ENCODE measurements at places on chromosomes 13 and 19.

- no peak for DNase-seq
Observed at GRCh38 chr19:1210227-1210538, 4.6 kb downstream of the STK11 start.

- no peak for DNase-seq
Observed at GRCh38 chr13:23701636-23702035, 131.4 kb downstream of the TNFRSF19 start.

DNA sequence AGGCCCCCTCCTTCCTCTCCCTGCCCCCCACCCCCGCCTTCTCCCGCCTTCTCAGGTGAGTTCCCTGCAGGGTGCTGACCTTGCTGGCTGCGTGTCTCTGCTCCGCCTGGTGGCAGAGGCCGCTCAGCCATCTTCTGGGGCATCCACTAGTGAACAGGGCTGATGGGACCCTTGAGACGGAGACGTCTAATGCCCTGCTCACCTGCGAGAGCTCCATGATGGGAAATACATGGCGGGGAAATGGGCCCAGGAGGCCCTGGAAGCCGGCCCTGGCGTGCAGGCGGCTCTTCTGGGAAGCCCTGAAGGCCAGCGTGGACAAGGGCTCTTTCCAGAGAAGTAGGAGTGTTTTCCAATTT, 15.2 kb upstream of the F7 start:
- DNase-seq = no peak

- no peak for DNase-seq
Observed at GRCh38 chr13:21638319-21639282, 32.3 kb upstream of the FGF9 start.

- DNase-seq = no peak
Observed at GRCh38 chr19:45767410-45767880, 1.6 kb downstream of the SIX5 start.

GRCh38 chr19:18097217-18097992, at the start of gene MAST3:
Gene MAST3 (plus strand): TSS chr19:18097778. CDS start chr19:18097793, 15 bp downstream.
- DNase-seq = no peak

DNA sequence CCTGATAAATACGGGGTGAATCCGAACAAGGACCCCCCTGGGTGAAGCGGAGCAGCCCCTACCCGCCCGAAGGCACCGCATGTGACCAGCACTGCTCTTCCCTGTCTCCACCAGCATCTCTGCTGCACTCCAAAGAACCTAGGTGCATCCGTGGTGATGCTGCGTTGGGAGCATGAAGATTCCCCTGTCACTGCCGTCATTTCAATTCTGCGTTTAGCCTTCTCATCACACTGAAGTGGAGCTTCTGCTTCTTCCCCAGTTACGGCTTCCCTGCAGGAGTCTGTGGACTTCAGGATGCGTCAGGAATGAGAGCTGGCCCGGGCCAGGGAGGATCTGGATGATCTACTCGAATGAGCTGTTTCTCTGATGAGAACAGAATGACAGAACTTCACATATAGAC, 47.9 kb downstream of the SPACA7 start:
- no peak for DNase-seq

GRCh38 chr19:35030257-35031071, at the start of gene SCN1B:
Gene SCN1B (plus strand): TSS chr19:35030470. CDS start chr19:35030821, 351 bp downstream.
- DNase-seq = no peak

GRCh38 chr13:39016787-39017186, 21.1 kb downstream of the PROSER1 start:
- DNase-seq = no peak

DNA sequence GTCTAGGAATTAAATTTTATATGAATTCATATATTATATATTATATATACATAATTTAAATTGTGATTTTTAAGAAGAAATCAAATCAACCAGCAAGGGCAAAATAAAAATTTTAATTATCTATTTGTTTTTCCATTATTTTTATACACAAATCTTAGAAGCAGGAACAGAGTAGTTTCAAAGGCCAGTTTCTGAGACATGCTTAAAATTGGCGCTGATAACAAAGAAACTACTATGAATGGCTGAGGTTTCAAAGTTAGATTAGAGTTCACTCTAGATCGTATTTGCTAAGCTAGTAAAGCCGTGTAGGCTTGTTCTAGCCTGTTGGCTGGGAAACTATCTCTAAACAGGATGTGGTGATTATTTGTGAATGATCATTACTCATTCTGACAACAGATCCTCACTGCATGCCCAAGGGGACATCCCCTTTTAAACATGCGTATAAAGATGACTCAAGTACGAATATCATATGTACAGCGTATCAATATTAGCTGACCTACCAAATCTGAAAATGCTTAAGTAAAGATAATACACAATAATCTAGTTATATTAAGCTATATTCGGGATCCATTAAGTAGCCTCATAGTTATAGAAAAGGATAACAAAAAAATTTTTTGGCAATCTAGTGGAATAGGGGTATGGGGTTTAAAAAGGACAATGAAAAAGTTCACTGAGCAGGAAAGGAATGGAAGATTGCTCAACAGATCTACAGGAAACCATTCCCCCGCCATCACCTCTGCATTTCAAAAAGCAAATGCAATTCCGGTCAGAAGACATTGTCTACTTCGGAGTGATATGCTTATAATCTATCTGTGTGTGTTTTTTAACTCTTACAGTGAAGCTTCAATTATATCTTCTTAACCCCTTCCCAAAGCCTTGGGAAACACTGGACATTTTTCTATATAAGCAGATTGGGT, 150.1 kb downstream of the SHISA2 start:
- no peak for DNase-seq

DNA sequence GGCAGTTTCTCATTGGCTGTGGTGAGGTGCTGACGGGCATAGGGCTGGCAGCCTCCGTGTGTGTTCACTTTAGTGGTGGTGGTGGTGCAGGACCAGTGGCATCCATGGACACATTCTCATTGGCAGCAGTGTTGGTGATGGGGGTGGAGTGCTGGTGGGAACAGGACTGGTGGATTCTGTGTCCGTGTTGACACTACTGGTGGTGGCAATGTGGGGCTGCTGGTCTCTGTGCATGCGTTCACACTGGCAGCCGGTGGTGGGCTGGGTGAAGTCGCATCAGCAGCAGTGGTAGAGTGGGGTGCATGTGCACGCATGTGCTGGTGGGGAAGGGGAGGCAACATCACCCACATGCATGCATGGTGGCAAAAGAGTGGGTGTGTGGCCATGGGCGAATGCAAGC, 1471.4 kb upstream of the PCDH20 start:
- DNase-seq = no peak

GRCh38 chr13:111275995-111276618, 44.3 kb upstream of the TEX29 start:
- DNase-seq = no peak

- DNase-seq = no peak
Observed at GRCh38 chr19:42252365-42253244, 2.3 kb downstream of the ERF start.

DNA sequence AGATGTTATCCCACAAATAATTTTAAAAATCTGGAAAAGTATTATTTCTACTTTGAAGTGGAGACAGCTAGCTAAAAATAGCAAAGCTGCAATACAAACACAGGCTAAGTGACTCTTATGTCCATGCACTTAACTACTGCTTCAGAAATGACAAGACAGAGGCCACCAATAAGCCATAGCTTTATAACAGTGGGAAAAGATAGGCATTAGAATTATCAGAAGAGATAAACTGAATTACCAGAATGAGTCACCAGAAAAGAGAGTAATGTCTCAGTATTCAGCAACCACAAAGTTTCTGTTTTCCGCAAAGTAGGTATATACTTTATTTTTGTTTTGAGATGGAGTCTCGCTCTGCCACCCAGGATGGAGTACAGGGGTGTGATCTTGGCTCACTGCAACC, 17.1 kb downstream of the CLN5 start:
- no peak for DNase-seq

GRCh38 chr19:32637480-32637879, 37.5 kb downstream of the ANKRD27 start:
- no peak for DNase-seq

DNA sequence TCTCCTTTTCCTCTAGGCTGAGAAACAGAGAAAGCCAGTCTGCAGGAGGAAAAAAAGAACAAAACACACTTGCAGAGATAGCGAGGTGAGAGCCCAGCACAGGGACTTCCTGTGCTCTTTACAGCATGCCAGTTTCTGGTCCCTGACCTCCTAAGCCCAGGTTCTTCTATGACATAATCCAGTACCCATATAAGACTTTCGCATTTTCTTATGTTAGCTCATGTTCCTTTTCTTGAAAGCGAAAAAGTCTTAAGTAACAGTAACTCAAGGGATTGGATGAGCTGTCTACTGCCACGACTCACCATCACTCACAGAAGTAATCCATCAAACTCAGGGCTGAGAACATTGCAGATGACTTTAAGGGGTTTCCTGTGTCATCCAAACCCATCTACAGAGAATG, 17.4 kb downstream of the CCDC70 start:
- no peak for DNase-seq

- DNase-seq = no peak
Observed at GRCh38 chr19:41646589-41647204, 19.8 kb upstream of the CEACAM4 start.

- DNase-seq = no peak
Observed at GRCh38 chr13:34241332-34241731, 423.4 kb downstream of the RFC3 start.

- no peak for DNase-seq
Observed at GRCh38 chr13:90826688-90827087, 520.8 kb upstream of the MIR17HG start.

- DNase-seq = no peak
Observed at GRCh38 chr13:36357692-36358091, 11.5 kb upstream of the SPART start.

GRCh38 chr13:20422362-20422761, 103.3 kb downstream of the CRYL1 start:
- no peak for DNase-seq

DNA sequence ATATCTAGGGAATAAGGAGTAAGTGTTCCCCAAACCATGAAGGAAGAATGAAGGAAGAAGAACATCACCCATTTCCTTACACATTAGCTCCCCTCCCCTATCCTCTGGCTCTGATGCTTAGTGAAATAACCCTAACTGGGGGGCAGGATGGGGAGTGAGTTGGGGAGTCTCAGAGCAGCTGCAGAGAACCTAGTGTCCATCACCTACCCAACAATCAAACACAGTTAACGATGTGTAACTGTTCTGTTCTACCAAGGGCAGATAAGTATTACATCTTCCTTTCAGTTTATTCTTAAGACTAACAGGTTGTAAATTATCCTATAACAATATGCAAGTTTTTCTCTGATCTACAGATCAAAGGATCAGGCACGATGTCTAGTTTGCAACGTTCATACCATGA, 12.8 kb downstream of the ELF1 start:
- DNase-seq = no peak

DNA sequence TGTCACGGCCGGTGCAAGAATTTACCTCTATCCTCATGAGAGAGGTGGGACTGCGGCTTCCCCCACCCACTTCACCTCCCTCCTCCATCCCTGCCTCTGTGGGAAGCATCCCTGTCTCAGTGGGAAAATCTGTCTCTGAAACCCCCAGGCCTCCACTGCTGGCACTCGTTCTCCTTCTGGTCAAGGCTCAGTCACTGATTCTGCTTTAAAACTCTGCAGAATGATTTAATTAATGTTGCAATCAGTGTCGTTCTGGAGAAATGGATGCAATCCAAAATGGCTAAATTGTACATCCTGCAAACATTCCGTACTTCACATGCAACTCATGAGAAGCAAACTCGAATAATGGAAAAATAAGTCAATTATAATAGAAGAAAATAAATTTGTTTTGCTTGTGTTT, 5.6 kb downstream of the RASL11A start:
- DNase-seq = no peak

DNA sequence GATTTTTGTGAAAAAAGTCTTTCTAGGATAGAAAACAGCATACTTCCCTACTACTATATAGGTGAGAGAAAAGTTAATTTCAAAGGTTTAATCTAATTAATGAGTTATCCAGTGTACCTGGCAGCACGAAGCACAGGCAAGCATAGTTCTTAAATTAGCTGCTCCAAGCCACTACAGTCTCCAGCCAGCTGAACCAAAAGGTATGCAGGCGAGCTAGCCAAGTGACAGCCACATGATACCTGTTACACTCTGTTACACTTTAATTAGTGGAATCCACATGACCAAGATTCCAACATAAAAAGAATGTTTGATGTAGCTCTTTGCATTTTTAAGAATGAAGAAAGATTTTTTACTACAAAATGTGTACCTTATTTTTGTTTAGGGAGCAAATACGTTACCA, 15.5 kb downstream of the SLC25A30 start:
- DNase-seq = no peak

GRCh38 chr13:114032126-114032799, 58.4 kb upstream of the C13orf46 start:
- DNase-seq = no peak

GRCh38 chr19:3073159-3073563, 10.9 kb upstream of the TLE5 start:
- DNase-seq = no peak

GRCh38 chr19:3788996-3789778, 3.0 kb upstream of the MATK start:
- DNase-seq = no peak

- no peak for DNase-seq
Observed at GRCh38 chr13:52808842-52809219, 39.6 kb downstream of the PCDH8 start.

DNA sequence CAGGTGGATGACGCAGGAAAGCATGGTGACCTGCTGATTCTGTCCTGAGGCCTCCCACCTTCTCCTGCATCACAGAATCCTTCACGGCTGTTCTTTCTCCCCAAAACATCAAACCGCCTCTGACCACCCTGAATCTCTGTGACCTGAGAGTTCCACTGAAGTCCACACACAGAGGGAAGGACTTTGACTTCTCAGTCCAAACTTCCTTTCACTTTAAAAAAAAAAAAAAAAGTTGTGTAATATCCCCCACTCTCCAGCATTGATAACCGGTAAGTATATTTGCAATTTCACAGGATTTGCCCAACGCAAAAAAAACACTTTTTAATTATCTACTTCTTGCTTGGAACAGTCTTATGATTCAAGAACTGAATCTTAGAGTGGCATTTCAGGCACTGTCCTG, 259.5 kb upstream of the IRS2 start:
- DNase-seq = no peak

DNA sequence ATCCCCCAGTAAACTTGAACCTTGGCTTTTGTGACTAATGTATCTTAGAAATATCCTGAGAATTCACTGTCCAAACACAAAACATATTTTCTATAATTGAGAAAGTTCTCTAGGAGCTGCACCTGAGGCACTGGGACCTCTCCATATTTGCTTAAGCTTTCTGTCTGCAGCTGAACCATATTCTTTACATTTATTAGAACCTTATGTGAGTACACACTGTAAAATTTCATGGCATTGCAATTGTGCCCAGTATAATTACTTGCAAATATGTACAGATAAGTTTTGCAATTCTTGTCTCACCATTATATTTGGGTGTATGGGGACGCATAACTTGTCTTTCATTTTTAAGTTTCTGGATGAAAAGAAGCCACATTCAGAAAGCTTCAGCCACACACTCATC, 280.7 kb upstream of the KLHL1 start:
- no peak for DNase-seq

- no peak for DNase-seq
Observed at GRCh38 chr13:50352720-50353480, 337.7 kb downstream of the KCNRG start.

- no peak for DNase-seq
Observed at GRCh38 chr13:43984292-43984691, 104.6 kb downstream of the LACC1 start.

GRCh38 chr13:47959468-47960247, 41.4 kb downstream of the SUCLA2 start:
- no peak for DNase-seq

Data from cortex of kidney (tissue), 1 donor.